ENCODE measurements at places on chromosomes 12 and 14. TPM values are rescaled to one million over a fixed set of nuclear protein-coding genes. Genes with fewer than 3 reads are reported as not detected.

The TAS2R31 gene
- total RNA-seq = 6.2 TPM

The KRT79 gene
- total RNA-seq = 0.07 TPM

The OR6C6 gene
- not detected for total RNA-seq

The C12orf42 gene
- total RNA-seq = not detected

The ORAI1 gene
- total RNA-seq = 16.2 TPM

The RNF212B gene
- total RNA-seq = 1.2 TPM

The TROAP gene
- 4.1 TPM for total RNA-seq

The ZFP36L1 gene
- total RNA-seq = 111 TPM

The GLI1 gene
- total RNA-seq = 5.9 TPM

The STON2 gene
- 22.7 TPM for total RNA-seq

The ETFBKMT gene
- total RNA-seq = 5.4 TPM

The C12orf54 gene
- total RNA-seq = not detected

The ZNF891 gene
- total RNA-seq = 2.2 TPM

The CHST11 gene
- 5.2 TPM for total RNA-seq

The C14orf132 gene
- 16.3 TPM for total RNA-seq

The GDF11 gene
- 7.9 TPM for total RNA-seq

The CIDEB gene
- 43.0 TPM for total RNA-seq

The TGFB3 gene
- 30.5 TPM for total RNA-seq

The IQSEC3 gene
- total RNA-seq = 0.70 TPM

The PRB2 gene
- 0.10 TPM for total RNA-seq

The HOXC11 gene
- total RNA-seq = 1.5 TPM

The FOXG1 gene
- not detected for total RNA-seq

The HRK gene
- not detected for total RNA-seq

The FAM181A gene
- not detected for total RNA-seq

The TMEM63C gene
- total RNA-seq = 5.1 TPM

The CAPZA3 gene
- total RNA-seq = not detected

The DCN gene
- total RNA-seq = 1,996 TPM

The RTL1 gene
- 2.6 TPM for total RNA-seq

The CAND1 gene
- 138 TPM for total RNA-seq

The KRT72 gene
- total RNA-seq = not detected

The COL2A1 gene
- total RNA-seq = 32.7 TPM

The LRRK2 gene
- 2.4 TPM for total RNA-seq

Data from hepatocyte (in vitro differentiated cells).